ENCODE measurements at places on chromosomes 2 and 18.
A peak's percentile ranks its signal among the peaks of the same experiment; 100 is the strongest.

DNA sequence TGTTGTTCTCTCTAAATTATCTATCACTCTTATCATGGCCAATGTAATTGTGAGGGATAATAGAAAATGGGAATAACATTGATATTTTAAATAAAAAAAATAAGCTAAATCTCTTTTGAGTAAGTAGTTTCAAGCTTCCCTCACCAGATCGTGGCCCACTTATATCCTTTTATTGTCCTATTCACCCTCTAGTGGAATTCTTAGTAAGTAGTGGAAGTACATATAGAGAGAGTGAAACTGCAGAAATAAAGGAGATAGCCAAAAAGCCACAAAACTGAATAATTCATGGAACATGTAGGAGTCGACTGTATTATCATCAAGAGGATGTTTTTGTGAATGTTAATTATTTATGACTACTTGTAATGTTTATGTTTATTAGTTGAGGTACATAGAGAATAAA lies 66.1 kb upstream of the DTNA start:
- DNase-seq, result no peak

- DNase-seq, result no peak
These were observed 5.5 kb upstream of the SNTG2 start for GRCh38 chr2:945104-945503.

DNA sequence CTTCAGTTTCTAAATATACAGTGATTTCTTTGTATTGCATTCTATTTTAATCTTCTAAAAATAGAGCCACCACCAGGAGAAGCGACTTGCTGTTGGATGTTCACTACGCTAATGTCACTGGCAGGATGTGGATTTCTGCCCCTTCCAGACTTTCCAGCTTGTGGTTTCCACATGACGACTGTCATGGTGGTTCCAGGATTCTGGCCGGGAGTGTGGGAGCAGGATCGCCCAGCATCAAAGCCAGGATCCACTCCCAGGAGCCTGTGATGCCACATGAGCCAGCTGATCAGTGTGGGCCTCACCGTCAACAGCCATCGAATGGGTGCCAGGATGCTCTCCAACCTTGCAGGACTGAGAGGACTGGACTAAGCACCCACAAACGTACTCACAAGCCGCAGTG lies 148.8 kb downstream of the HDAC4 start:
- DNase-seq, result no peak

DNA sequence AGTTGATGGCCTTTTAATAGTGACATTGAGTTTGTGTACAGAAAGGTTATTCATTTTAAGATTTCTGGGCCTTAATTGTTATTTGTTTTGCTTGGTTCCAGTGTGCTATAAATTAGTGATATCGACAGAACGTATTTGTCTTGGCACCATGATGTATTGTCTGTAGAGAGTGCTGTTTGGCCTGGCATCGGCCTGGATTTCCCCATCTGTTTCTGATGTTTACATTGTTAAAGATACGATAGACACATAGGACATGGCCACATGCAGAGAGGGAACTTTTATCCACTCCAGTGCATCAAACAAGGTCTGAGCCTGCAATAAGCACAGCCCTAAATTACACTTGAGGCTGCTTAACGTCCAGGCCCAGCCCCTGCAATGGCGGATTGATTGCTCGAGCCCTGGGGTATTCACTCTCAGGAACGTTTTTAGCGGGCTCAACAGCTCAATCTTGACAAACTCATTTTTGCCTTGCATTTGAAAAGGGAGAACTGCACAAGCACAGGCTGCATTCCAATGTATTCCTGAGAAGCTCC lies 144.7 kb downstream of the SLC4A3 start:
- DNase-seq, result no peak

DNA sequence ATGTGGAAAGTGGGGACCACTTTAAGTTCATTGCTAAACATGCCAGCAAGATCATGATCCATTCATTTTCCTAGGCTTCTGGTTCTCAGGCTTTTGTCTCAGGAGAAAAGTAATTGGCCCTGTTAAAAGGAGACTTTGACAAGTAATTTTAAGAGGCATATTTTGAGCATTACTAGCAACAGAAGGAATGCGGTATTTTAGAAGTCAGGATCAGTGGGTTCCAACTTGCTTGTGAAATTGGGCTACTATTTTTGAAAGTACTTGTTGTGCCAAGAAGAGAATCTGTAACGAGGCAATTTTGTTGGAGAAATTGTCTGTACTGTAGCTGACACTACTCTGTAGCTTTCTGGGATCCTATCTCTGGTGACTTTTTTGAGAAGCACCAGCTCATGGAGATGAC lies 59.4 kb downstream of the CERS6 start:
- no peak for DNase-seq

DNA sequence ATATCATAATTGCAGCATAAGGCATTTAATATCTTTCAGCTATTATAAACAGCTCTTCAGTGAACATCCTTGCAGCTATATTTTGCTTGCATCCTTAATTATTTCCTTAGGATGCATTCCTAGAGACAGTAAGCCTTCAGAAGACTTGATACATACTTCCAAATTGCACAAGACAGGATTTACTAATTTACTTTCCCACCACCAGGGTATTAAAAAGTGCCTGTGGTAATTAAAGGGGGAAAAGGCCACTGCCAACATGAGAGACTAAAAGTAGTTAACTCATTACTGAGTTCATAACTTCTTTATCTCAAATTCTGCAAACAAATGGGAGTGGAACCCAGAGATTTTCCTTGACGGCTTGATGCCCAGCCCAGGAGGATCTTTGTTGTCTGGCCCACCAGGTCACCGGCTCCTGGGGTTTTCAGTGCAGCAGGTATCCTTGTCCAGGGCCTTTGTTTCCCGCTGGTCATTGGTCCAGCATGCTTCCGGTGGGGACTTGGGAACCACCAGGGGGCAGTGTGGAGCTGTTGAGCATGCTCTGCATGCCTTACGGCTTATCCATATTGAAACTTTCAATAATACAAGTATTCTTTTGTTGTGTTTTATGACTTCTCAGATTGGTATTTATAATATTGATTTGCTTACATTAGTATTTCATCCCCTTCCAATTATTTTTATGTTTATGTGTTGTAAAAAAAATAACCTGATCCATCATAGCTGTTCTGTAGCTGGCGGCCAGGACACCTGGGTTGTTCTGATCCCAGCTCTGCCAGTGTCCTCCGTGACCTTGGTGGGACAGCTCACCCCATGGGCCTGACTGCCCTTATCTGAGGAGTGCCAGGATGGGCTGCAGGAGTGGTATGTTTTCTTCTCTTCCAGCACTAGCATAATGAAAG lies 61.4 kb downstream of the TGOLN2 start:
- DNase-seq, result peak; percentile 57

GRCh38 chr2:32284321-32284720 lies 6.6 kb downstream of the YIPF4 start:
- peak; percentile 11 for DNase-seq

- DNase-seq, result no peak
These were observed 10.6 kb upstream of the NMI start for GRCh38 chr2:151299920-151300539.

- no peak for DNase-seq
These were observed 194.3 kb downstream of the ANKRD30B start for GRCh38 chr18:14942275-14942674.

DNA sequence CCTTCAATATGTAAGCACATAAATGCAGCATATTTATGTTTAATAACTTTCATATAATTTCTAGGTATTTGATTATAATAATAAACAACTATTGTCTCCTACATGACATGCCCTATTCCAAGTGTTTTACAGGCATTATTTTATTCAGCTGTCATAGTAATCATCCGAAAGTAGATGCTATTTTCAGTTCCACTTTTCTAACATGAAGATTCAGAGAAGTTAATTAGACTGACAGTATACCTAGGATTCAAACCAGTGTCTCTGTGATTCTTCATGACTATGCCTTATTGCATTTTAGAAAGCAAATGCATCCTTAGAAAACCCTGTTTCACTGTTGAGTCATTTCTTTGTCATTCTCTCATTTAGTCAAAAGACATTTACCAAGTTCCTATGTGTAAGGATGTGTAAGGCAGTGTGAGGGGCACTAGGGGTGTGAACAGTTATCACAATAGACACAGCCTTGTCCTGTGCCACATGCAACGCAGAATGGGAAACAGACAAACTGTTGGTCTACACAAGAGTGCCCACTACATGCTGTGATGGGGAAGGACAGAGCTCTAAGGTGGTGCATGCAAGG lies 79.8 kb downstream of the DTNA start:
- no peak for DNase-seq

DNA sequence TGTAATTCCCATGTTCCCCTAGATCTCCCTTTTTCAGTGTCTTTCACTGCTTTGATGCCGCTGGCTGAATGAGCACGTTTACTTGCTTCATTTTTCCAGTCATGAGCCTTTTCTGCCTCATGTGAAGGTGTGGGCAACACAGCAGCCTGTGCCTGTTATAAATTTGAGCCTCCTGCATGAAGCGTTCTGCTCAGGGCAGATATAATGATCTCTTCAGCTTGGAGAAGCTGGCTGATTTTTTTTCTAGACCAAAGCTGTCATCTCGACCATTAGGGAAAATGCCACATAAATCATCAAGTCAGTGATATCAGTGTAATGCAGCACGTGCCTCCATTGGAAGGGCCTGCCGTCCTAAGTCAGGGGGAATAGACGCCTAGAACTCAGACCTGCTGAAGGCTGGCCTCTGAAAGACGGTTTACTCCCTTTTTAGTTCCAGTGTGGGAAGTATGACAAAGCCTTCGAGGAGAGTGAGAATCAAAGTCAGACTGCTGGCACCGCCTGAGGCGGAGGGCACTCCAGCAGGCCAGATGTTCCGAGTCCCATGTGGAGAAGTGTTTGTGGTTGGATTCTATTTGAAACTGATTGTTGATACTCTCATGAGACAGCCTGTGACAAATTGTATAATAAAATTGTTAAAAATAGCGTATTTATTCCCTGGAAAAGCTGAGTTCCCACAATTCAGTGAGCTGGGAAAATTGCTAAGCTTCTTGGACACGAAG lies 196.5 kb downstream of the MYO1B start:
- DNase-seq, result no peak

- DNase-seq, result no peak
These were observed 213.5 kb downstream of the FSIP2 start for GRCh38 chr2:185952100-185952499.

DNA sequence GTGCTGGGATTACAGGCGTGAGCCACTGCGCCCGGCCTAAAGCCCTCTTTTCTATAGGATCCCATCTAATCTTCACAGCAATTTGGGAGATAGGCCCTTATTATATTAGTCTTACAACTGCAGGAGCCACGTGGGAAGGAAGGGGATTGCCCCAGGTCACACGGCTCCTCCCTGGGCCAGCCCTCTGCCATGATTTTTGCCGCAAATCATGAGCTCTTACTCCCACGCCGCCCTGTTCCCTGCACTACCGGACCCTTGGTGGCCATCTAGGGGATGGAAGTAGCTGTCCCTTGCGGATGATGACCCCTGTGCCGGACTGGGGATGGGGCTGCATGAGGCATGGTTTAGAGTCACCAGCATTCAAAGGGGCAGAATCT lies 28.4 kb upstream of the PTMA start:
- no peak for DNase-seq

GRCh38 chr2:60872510-60872928 lies 8.9 kb upstream of the REL start:
- DNase-seq, result no peak

DNA sequence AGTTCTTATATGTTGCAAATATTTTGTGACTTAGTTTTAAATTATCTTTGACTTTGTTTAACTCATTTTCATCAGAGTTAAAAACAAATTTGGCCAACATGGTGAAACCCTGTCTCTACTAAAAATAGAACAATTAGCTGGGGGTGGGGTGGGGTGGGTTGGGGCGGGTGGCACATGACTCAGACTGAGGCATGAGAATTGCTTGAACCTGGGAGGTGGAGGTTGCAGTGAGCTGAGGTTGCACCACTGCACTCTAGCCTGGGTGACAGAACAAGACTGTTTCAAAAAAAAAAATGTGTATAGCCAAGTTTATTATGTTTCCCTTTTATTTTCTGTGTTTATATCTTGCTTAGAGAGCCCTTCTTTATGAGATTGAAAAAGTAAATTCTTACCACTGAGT lies 14.2 kb upstream of the LIPG start:
- DNase-seq, result no peak

- no peak for DNase-seq
These were observed 112.0 kb upstream of the FOSL2 start for GRCh38 chr2:28280619-28281018.

GRCh38 chr2:201872591-201872990 lies 66.3 kb downstream of the CDK15 start:
- no peak for DNase-seq

DNA sequence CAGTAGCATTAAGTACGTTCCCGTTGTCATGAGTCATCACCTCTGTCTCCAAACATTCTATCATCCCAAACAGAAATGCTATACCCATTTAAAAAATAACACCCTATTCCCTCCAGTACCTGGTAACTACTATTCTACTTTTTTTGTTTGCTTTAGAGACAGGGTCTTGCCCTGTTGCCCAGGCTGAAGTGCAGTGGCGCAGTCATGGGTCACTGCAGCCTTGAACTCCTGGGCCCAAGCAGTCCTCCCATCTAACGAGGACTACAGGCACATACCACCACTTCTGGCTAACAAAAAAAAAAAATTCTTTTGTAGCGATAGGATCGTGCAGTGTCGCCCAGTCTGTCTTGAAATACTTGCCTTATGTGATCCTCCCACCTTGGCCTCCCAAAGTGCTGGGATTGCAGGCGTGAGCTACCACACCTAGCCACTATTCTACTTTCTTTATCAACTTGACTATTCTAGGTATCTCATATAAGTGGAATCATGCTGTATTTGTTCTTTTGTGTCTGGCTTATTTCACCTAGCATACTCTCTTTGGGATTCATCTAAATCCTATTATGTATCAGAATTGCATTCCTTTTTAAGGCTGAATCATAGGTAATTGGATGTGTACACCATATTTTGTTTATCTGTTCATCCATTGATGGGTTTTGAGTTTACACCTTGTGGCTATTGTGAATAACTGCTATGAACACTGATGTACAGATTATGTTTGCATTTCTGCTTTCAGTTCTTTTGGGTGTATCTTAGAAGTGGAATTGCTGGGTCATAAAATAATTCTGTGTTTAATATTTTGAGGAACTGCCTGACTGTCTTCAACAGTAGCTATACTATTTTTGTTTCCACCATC lies 14.4 kb downstream of the ZCCHC2 start:
- DNase-seq, result no peak

DNA sequence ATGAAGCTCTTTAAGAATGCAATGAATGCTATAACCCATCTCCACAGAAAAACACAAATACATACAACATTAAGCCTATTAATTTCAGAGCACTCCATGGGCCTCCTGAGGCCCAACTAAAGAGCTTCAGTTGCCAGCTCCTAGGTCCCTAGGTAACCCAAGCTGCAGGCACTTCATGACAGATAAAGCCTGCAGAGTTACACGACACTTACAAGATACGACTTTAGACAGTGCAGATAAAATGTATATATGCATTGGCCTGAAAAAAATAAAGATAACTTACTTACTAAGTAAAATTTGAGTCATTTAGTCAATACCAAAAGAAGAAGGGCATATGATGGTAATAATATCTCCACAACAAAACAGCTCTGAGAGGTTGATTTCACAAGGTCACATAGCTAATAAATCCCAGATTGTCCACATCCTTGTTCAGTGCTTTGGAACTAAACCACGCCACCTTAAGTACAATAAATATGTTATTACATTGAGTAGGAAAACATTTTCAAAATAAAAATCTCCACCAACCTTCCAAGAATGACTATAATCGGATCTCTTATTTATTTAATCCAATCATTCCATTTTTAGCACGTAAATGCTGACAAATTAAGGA lies 3.4 kb downstream of the MAP4K3 start:
- DNase-seq, result no peak

- no peak for DNase-seq
These were observed 187.0 kb upstream of the COL3A1 start for GRCh38 chr2:188787021-188787657.

GRCh38 chr2:151302879-151303278 lies 13.4 kb upstream of the NMI start:
- no peak for DNase-seq

- DNase-seq, result no peak
These were observed 42.3 kb downstream of the GULP1 start for GRCh38 chr2:188333751-188334524.

All from CD4-positive, alpha-beta T cell treated with Interleukin-4 for 4 hours (primary cell).